ENCODE measurements at places on chromosomes 3 and 15.
A peak's percentile ranks its signal among the peaks of the same experiment; 100 is the strongest.

DNA sequence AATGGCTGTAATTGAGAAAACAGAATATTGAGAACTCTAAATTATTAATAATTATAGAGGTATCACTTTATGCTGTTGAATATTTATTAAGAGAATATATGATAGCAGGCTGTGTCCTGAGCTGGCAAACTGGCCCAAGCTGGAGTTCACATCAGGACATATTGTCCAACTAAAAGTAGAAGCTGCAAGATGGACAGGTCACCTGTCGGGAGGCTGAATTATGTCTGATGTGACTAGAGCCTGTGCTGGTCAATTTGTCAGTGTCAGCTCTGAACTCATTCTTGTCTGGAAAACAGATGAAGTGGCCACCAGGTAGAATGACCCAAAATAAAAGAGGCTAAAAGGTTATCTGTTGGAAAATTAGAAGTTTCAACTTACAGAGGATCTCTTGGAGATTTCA is 392.2 kb downstream of the LRTM1 start:
- no peak for DNase-seq

DNA sequence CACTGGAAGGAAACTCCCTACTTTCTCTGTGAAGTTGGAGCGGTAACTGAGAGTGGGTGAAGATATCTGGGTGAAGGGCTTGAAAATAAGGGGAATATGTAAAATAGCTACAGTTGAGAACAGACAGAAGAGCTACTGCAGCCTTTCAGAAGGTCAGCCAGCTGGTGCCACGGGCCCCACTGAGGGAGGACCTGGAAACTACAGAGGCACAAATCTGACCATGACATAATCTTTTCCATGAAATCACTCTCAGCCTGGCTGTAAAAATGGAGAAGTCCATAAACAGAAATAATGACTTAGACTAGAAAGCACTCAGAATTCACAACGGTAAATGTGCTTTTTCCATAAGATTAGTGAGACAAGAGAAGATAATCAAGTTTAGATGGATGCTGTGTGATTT is 46.4 kb downstream of the ST3GAL6 start:
- DNase-seq = no peak

GRCh38 chr3:40152482-40153133 is 156.9 kb upstream of the EIF1B start:
- DNase-seq = no peak

DNA sequence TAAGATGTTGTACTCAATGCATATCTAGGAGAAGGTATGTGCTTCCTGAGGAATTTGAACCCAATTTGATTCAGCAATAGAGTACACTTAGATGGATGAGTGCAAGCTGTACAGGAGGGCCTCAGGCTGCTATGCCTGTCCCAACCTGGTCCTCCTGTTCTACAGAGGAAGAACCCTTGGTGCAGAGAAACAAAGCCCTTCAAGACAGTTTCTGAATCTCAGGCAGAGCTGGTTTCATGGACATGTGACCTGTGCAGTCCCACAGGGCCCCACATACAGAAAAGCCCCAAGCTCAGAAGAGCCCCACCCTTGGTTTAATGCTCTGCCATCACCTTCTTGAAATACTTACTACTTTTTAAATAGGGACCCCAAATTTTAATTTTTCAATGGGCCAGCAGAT is 15.3 kb downstream of the FOXP1 start:
- DNase-seq = no peak

DNA sequence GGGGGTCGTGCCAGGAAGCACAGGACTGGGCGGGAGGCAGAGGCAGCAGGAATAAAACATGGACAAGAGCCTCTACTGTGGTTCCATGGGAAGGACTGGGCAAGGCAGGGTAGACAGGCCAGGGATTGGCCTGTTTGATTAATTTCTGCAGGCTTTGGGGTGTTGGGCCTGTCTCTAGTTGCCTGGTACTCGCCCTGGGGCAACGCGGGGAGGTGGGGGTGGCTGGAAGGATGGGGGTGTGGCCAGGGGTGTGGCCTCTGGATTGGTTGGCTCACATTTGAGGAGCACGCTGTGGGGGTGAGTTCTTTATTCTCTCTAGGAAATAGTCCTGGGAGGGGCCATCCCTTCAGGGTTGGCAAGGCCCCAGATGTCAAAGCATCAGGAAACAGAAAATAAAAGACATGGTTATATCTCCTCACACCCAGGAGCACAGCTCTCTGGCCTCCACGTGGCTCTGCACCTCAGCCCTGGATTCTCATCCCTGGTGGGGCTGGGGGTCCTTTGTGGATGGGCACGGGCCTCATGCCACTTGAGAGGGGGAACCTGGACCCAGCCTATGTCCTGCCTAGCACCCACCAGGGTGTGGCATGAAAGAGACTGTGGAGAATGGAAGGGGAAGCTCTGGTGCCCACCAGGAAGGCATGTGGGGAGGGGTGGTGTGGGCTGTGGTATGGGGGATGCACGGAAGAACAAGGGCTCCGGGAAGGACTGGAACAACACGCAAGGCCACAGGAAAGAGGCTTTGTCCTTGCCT is 223.0 kb upstream of the LYSMD4 start:
- DNase-seq = peak; percentile 32

DNA sequence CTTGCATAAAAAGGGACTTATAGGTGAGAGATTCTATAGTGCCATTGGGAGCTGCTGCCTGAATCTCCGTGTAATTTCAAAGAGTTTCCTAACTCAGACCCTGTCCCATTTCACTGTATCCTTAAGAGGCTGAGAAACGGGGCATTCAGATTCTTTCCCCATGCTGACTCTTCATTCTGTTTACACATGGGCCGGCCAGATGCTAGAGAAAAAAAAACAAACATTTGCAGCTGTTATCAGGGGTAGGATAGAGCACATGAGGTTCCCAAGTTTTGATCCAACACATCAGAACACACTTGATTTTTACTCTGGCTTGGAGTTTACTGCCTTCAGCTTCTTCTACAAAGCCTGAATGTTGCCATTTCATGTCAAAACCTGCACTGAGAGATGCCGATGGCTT is 215.9 kb upstream of the TPRG1 start:
- no peak for DNase-seq

DNA sequence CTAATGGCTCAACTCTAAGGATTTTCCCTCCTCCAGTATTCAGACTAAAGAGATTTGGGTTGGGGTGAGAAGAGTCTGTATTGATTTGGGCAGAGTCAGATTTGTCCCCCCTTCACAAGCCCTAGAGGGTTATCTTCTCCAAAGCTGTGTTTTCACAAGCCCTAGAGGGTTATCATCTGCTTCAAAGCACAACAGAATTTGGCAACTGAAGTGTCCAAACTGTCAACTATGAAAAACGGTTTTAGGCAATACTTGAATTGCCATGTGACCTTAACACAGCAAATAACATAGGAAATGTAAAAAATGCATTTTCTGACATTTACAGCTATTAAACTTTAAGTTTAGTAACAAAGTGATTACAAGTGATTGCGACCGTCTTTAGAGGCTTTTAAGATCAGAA is 119.9 kb downstream of the IMPG2 start:
- no peak for DNase-seq

GRCh38 chr3:129365296-129366136 is 62.9 kb downstream of the EFCAB12 start:
- no peak for DNase-seq

DNA sequence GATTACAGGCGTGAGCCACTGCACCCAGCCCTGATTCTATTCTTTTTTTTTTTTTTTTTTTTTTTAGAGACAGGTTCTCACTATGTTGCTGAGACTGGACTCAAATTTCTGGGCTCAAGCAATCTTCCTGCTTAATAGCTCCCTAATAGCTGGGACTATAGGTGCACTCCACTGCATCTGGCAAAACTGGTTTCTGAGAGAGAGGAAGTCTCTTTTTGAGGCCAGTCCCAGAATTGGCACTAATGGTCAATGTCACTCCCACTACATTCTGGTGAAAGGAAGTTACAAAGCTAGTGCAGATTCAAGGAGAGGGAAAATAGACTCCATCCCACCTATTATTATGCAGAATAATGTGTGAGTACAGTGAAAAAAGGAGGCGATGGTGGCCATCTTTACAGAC is 5.8 kb upstream of the TGFBR2 start:
- no peak for DNase-seq

DNA sequence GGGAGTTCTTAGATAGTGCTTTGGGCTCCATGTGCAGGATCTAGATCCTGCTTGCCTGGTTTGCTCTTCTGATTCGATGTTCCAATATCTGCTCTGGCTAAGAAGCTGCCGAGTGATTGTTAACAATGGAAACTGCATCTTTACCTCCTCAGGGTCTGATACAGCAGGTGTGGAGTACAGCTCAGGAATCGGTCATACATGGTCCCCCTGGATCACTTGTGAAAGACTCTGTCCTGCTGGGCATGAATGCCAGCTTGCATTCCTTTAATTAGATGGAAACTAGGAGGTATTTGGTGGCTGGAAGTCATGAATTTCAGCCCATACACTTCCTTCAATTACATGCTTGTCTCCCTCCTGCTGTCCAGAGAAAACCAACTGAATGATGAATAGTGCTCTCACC is 95.3 kb downstream of the CHRNA7 start:
- DNase-seq = no peak

DNA sequence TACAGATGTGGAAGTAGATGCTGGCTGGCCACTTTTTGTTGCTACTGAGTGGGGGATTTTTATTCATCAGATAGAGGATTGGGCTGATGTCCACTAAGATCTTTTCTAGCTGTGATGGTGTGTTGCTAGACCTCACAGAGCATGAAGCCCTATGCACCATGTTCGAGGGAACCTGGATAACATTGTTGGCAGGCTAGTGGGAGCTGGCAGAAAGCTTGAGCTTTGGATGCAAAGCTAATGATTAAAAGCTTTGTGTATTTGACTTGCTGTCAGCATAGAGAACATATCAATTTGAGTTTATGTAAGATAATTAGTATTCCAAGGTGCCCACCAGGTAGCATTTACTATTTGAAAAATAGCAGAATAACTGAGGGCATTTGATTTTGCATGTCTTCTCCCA is 59.1 kb downstream of the ST6GAL1 start:
- DNase-seq = no peak

DNA sequence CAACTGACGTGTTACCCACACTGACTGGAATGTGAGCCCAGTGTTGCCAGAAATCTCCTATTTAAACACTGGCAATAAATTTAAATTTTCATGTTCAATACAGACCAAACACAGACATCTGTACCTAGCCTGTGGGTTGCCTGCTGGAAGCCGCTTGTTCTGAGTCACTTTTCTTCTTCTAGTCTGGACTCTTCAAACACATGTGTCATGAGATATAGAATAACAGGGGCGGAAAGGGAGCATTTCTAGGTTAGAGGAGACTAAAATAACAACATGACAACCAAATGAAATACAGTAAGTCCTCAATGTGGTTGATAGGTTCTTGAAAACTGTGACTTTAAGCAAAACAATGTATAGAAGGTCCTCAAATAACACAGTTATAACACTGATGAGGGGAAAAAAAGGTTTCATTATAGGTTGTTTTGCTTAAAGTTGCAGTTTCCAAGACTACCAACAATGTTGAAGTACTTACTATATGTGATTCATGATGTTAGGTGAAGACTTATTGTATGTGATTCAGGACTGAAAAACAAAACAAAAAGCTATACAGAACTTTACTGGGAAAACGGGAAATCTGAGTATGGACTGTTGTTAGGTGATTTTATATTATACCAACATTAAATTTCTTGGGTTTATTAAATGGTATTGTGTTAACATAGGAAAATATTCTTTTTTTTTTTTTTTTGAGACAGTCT is 63.1 kb downstream of the PRKAR2A start:
- DNase-seq = no peak

GRCh38 chr3:72663429-72663828 is 184.8 kb downstream of the SHQ1 start:
- no peak for DNase-seq

DNA sequence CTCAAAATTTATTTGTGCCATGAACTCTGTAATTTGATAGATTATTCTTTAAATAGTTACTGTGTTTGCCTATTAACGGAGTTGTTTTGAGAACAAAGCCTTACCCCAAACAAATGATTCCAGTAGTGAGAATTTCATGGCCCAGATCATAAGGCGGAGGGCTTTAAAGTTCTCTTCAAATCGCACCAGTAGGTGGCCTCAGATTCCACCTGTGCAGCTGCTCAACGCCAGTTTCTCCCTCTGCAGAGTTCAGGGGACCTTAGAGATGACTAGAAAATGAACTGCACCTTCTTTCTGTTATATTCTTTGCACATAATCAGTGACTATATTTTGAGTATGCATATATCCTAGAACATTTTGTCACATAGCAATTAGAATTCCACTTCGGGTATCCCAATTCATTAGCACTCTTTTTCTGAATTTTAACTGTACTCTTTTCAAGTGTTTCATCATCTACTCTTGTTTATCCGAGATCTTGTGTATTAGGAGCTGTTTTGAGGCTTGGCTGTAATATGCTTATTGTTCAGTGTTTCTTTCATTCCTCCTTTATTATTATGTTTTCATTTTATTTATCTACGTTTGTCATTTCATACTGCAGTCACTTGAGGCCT is 232.6 kb upstream of the CHRM5 start:
- peak; percentile 21 for DNase-seq

DNA sequence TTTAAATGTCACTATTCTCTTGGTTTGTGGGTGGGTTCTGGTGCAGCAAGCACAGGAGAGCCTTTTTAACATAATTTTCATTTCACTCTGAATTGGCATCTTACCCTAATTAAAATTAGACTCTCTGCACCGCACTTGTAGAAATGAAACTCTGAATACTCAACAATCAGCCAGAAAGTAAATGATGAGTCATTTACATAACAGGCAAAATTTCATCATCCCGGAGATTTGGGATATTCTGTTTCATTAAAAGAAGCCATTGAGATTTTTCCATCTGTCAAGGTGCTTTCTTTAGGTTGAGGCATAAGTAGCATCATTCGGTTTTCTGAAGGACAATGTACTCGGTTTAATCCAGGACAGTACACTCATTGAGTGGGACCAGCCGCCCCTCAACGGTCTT is 111.0 kb downstream of the RFTN1 start:
- DNase-seq = no peak

DNA sequence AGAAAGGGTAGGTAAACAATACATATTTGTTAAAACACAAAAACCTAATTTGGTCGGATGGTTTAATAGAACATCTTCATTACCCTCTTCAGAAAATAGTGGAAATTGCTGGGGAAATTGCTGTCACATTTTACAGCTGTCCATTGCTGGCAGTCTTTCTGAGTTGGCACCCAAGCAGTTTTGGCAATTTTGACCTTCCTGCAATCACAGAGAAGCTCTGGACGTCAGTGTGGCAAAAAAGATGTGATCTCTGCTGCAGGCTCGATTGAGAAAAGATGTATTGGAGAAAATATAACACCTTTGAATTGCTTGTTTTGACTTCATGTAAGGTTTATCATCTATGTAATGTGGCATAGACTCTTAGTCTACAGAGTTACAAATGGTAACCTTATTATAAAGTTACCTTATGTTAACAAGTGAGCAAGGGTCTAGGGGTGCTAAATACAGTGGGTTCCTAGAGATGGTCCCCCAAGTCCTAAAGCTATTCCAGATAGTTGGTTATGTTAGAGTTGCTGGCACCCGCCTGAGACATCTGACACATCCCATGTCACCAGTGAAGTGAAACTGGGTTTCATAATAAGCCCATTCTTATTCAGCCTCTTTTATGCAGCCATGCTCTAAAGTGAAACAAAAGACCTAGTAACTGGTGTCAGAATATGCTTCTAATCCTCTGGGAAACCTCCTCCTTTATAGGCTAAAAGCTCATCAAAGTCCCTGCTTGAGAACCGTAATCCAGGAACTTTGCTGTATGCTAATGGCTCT is 14.0 kb downstream of the UBE2E1 start:
- DNase-seq = no peak

GRCh38 chr3:176655404-176656094 is 541.7 kb downstream of the TBL1XR1 start:
- no peak for DNase-seq
